NCI-H1436 (cell line): ENCODE measurements at places on chromosomes 5 and 9.

DNA sequence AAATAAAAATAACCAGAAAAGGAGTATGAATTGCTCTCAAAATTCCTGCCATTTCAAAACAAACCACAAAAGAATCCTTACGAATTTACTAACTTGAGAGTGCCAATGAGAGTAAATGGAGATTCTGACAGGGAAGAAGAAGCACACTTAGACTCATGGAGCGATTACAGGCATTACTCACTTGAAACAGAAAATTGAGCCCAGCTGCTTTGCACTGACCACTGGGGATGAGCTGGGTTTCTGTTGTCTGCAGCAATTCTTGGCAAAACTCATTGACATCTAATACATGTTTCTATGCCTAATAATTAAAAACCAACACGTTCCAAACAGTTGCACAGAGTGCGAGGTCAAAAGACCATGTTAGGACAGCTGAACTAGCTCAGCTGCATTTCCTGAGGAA, 731.6 kb downstream of the DNAH5 start:
- no peak for DNase-seq

GRCh38 chr9:112647596-112647995, 70.3 kb downstream of the INIP start:
- no peak for DNase-seq

GRCh38 chr9:136890661-136891060, 4.3 kb downstream of the TRAF2 start:
- no peak for DNase-seq

GRCh38 chr9:21402386-21403251, 6.3 kb upstream of the IFNA8 start:
- no peak for DNase-seq

- DNase-seq, result peak; percentile 64
Measured at GRCh38 chr5:150846654-150847333, 473 bp downstream of the IRGM start.

DNA sequence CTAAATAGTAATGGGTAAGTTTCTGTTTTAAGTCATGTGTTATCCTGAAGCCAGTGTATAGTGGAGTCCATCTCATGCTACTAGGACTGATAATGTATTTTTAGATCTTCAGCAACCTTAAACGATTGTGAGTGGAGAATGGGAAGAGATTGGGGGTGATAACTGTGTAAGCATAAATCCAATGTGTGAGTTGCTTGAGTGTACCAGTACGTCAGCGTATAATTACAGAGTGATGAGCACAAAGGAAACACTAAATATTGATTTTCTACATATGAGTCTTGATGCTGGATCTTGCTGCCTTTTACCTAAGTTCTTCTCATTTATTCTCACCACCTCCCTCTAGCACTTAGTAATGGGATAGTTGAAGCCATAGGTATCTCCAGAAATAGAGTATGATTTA, 16.3 kb upstream of the IZUMO3 start:
- no peak for DNase-seq

- no peak for DNase-seq
Measured at GRCh38 chr5:23314827-23315226, 192.6 kb upstream of the PRDM9 start.

GRCh38 chr5:135891268-135891667, 4.4 kb downstream of the IL9 start:
- no peak for DNase-seq
